Fibroblast of villous mesenchyme (primary cell): ENCODE measurements at places on chromosomes 16 and 17.

- no peak for DNase-seq
Measured at GRCh38 chr17:1643999-1644492, 1.5 kb downstream of the SCARF1 start.

DNA sequence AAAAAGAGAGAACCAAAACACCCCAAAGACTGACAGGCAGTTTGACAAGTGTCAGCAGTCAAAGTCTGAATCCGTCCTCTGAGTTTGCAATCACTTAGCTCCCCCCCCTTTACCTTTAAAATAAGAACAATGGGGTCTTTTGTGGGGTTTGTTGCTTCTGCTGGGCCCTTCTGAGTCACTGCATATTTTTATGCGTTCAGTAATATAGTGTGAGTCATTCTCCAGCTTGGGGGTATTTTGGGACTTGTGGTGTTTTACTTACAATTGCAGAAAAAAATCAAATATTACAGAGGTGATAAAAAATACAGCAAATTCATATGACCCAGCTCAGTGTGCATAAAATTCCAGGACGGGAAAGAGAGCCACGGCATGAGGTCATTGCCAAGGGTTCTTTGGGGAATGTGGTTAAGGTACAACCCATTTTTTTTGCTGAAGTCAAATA lies 120.1 kb downstream of the CYLD start:
- DNase-seq, result peak; percentile 7

DNA sequence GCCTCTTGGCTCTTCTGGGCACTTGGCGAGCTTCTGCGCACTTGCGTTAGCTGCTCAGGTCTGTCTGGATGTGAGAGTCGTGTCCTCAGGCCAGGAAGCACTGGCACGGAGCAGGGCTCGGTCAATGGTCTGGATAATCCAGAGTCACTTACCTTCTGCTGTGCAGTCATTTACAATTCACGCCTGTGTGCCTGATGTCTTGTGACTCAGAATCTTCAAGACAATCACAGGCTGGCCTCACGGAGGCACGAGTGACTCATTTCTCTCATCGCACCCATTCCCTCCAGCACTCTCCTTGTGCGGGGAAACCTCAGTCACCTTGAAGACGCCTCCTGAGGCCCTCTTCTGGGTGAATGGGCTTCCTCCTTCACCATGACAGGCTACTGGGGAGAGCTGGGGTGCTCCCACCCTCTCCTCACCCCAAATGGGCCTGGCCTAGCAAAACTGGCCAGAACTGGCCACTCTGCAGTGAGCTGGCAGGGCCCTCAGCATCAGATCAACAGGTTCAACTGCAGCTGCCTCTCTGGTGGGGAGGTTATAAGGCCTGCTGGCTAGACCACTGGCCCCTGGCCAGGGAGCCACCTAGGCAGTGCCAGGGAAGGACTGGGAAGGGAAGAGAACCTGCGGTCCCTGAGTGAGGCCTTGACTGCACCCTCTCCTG lies 1.9 kb upstream of the CAPN15 start:
- DNase-seq, result peak; percentile 80

GRCh38 chr17:79741751-79742588 lies 11.2 kb downstream of the ENPP7 start:
- DNase-seq, result peak; percentile 42

- no peak for DNase-seq
Measured at GRCh38 chr17:50464121-50464520, 4.6 kb downstream of the CHAD start.

DNA sequence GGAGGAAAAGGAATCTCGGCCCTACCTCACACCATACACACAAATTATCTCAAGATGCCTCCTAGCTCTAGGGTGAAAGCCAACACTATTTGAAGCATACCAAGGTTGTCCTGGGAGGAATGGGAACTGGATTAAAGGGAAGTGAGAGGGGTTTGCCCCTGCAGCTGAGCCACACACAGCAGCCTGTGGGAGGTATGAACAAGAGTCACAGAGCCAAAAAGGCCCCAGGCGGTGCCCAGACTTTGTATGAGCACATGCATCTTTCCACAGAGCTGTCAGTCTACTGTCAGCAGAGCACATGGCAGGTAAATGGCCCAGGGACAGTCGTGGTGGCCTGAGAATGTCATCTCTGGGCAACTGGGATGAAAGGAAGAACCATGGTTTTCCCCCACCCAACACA lies 31.0 kb upstream of the RCVRN start:
- no peak for DNase-seq

GRCh38 chr16:10683170-10683569 lies 11.6 kb downstream of the TEKT5 start:
- DNase-seq, result no peak
